Bronchial epithelial cell (primary cell): ENCODE measurements at places on chromosomes 6 and 20.
A peak's percentile ranks its signal among the peaks of the same experiment; 100 is the strongest.

GRCh38 chr6:125206389-125206788 is 52.8 kb downstream of the TPD52L1 start:
- no peak for DNase-seq

GRCh38 chr20:4962241-4962855 is 39.0 kb downstream of the SLC23A2 start:
- no peak for DNase-seq

DNA sequence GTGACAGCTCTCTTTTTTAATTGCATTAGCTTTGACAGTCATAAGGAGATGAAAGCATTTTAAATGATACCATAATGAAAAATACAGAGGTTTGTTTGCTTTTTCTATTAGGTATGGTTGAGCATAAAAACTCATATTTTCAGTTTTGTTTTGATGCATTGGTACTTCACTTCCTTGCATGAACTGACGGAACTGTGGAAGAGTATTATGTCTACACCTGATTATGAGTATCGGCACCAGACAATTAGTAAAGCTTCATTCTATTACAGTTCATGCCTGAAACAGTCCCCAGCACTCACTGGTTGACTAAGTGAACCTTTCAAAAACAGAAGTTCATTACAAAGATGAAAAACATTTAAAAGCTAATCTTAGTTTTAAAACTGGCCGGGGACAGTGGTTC is 593.0 kb downstream of the GRIK2 start:
- no peak for DNase-seq

- DNase-seq: no peak
Observed at GRCh38 chr6:149567194-149567586, 1.0 kb downstream of the GINM1 start.

GRCh38 chr6:17863901-17864754 is 123.3 kb downstream of the KIF13A start:
- DNase-seq: peak; percentile 98

GRCh38 chr6:90485635-90486277 is 101.1 kb downstream of the MAP3K7 start:
- no peak for DNase-seq

DNA sequence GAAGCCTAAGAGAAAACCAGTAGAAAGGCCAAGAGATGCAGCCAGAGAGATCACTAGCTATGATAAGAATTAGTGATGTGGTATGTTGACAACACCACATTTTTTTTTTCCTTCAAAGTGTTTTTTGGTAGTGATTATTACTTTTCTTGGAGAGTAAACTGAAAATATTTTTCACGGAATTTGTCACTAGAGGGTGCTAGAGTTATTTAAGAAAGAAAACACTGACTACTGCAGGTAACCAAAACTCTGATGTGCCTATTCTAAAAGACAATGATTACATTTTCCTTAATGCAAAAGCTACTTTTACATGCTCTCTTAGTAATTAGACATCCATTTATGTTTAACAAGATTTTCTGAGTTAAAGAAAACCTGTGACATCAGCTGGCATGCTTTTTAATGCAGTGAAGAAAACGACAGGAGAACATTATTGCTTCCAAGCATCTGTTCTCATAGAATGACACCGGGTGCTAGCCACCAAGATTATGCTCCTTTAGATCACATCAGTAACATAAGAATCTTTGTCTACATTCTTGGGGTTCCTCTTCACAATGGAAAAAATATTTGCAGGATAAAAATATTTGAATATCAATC is 28.8 kb downstream of the RWDD2A start:
- peak; percentile 52 for DNase-seq

GRCh38 chr6:156438350-156438923 is 338.7 kb upstream of the ARID1B start:
- no peak for DNase-seq

- no peak for DNase-seq
Observed at GRCh38 chr6:89596056-89596455, 42.5 kb downstream of the LYRM2 start.

GRCh38 chr6:11556309-11556708 is 18.8 kb downstream of the TMEM170B start:
- DNase-seq: no peak

GRCh38 chr6:340991-341827 is 48.9 kb downstream of the DUSP22 start:
- DNase-seq: no peak

- DNase-seq: peak; percentile 53
Observed at GRCh38 chr6:2363211-2363610, 117.8 kb upstream of the GMDS start.

GRCh38 chr6:109794201-109794923 is 103.3 kb downstream of the FIG4 start:
- peak; percentile 79 for DNase-seq

DNA sequence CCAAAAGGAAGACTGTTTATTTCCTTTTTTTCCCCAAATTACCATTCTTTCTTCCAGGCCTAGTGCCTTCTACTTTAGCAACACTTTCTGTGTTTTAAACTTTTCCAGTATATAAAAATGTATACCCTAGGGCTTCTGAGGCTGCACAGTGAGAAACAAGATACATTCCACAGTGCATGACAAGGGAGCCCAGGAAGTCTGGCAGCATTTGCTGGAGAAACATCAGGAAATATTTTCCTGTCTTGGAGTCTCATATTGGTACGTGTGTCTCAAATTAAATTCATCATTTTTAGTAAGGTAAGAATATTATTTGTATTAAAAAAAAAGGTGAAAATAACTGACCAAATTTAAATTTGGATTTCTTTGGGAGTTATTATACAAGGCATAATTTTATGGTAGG is 662.6 kb downstream of the RFPL4B start:
- DNase-seq: no peak

- no peak for DNase-seq
Observed at GRCh38 chr6:121338366-121338765, 4.1 kb upstream of the TBC1D32 start.

- DNase-seq: no peak
Observed at GRCh38 chr6:86707545-86708120, 229.7 kb upstream of the HTR1E start.

DNA sequence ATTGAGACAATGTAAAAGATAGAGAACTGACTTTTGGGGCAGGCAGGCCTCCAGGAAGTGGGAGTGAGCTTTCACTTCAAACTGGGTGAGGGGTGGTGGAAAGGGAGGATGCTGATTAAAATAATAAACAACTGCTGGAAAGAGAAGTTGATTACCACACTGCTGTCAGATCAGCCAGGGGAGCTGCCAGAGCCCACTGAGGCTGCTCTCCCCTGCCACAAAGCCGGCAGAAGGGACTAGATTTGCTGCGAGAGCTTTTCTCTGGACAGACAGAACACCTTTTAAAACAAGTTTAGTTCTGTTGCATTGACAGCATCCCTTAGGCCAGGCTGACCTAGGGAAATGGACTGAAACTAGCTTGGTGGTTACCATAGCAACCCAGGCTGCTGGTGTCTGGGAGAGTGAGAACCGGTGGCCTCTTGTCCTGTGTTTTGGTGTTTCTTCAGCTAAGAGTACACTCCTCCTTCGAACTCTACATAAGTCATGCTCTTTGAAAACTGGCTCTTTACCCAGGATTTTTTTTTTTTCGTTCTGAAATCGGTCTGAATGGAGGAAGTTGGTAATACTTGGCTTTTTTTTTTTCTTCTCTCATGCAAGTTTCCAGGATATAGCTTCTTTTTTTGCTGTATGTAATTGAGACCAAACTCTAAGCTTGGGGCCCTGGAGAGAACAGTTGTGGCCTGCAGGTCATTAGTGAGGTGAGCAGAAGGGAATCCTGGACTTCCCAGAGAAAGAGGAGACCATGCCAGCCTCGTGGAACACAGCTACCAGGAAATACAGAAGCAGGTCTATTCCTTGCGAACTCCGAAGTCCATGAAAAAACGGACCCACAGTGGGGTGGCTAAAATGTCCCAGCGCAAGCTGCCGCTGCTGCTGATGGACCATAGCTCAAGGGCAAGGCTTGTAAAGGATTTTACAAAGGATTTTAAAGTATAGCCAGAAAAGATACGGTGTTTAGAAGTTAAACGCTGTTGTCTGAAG is 374.4 kb downstream of the UTRN start:
- no peak for DNase-seq

DNA sequence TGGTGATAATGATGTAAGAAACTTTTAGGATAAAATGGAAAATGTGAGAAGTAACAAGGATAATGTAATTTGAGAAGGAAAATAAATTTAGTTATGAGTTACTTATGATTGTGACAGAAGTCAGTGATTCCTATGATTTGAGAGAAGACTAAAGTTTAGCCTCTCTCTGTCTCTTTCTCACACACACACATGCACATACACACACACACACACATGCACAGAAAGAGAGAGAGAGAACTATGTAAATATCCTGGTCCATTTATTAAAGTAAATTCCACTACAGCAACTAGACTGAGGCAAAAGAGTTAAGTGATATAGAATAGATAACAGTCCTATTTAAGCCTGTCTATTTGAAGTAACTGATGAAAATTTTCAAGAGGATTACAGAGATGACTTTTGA is 375.2 kb downstream of the CD109 start:
- no peak for DNase-seq

DNA sequence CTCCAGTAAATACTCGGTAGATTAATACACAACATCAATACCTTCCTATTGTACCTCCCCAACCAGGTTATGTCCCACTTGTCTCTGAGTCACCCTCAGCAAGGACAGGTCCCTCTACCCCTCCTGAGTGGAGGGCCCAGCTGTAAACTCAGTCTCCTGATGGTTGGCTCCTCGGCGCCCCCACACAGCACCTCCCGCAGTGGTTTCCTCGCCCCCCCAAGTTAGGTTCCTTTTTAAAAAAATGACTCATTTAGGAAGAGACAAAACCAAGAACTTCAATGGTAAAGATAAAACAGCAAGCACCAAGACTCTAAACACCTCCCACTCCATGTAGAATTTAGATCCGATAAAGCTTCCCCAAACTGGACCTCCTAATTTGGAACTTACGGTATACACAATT is 83.5 kb downstream of the TRERF1 start:
- no peak for DNase-seq

GRCh38 chr6:47310131-47310480 is 401 bp upstream of the TNFRSF21 start:
- DNase-seq: no peak

GRCh38 chr6:22132656-22133055 is 164.2 kb downstream of the PRL start:
- no peak for DNase-seq

DNA sequence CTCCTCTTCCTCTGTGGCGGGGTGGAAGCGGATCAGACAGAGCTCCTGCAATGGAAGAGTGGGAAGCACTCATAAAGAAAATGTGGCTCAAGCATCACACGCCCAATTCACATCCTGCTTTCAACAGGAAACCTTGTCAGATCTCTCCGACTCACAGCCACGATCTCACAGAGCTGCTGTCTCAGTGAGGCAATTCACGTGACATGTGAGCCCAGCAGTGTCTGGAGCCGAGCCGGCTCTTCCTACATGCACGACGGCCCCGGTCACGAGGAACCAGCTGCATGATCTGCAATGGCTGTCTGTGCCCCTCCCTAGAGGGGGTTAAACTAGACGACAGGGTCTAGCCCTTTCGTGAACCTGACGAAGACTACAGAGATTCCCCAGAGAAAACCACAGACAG is 29.5 kb upstream of the TCFL5 start:
- DNase-seq: no peak

DNA sequence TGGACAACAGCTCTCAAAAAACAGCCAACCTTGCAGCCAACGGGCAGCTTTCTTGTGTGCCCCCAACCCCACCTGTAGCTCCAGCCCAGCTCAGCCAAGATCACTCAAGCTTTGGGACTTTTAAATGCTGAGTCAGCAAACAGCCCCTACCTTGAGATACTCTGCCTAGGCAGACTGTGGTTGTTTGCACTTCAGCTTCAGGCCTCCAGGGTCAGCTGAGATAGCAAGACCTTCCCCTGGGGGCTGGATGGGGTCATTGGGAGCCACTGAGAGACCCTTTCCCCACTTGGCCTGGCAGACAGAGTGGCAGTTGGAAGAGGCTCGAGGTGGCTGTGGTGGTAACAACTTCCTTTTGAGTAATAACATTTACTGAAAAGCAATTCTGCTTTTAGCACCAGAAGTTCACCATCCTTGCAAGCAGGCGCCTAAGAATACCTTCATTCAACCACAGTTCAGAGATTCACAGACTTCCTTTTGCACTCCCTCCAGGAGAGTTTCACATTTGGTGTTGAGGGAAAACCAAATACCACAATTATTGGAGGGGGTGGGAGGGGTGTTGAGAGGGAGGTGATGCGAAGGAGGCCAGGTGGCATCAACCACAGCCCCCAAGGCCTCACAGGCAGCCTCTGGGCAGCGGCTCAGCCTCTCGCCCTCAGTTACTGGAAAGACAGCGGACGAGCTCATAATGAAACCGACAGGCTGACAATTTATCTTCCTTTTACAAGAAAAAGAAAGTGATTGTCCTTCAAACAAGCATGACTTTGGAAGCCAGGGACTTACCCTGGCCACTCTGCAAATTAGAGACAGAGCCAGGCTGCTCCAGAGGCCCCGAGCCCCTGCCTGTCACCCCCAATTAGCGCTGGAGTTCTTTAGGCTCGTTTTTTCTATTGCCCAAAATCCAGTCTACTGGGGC is 148.1 kb downstream of the CEBPB start:
- no peak for DNase-seq

DNA sequence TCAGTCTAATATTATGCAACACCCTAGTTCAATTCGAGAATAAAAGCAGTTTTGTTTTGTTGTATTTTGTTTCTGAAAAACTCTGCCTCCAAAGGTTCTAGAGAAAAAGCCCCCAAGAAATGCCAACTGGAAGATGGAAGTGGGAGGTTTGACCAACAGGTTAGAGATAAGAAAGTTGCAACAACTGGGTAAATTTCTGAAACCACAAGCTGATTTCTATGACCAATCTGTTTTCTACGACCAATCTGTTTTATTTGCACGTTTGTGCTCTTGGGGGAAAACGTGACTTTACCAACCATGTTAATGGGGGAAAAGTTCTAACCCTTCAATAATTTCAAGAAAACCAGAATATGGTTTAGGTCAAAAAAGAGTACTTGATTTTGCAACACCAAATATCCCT is 173.2 kb downstream of the PDE7B start:
- DNase-seq: no peak
